Activated naive CD8-positive, alpha-beta T cell treated with anti-CD3 and anti-CD28 coated beads for 36 hours (primary cell): ENCODE measurements at places on chromosomes 1 and 21. TPM values are rescaled to one million over a fixed set of nuclear protein-coding genes. Genes with fewer than 3 reads are reported as not detected.

The RXFP4 gene
- total RNA-seq, result 0.16 TPM

The TDRD10 gene
- total RNA-seq, result not detected

The OR2AK2 gene
- total RNA-seq, result not detected

The SLAMF9 gene
- total RNA-seq, result not detected

The FAM72D gene
- 17.7 TPM for total RNA-seq

The FAAP20 gene
- total RNA-seq, result 71.4 TPM

The PPM1J gene
- total RNA-seq, result 0.94 TPM

The CCDC17 gene
- 1.2 TPM for total RNA-seq

The C1orf185 gene
- total RNA-seq, result not detected

The CYP2J2 gene
- total RNA-seq, result 3.2 TPM

- DNase-seq, result no peak
- no peak overlapping the region for H3K27ac ChIP-seq
- no peak overlapping the region for H3K4me3 ChIP-seq
- H3K4me1 ChIP-seq, result peaks cover 59% of the 10 kb centered on the region
- H3K36me3 ChIP-seq, result no peaks in the 10 kb centered on the region
- no peaks in the 10 kb centered on the region for H3K27me3 ChIP-seq
Observed at GRCh38 chr1:27630859-27631491, 4.0 kb downstream of the FGR start.

DNA sequence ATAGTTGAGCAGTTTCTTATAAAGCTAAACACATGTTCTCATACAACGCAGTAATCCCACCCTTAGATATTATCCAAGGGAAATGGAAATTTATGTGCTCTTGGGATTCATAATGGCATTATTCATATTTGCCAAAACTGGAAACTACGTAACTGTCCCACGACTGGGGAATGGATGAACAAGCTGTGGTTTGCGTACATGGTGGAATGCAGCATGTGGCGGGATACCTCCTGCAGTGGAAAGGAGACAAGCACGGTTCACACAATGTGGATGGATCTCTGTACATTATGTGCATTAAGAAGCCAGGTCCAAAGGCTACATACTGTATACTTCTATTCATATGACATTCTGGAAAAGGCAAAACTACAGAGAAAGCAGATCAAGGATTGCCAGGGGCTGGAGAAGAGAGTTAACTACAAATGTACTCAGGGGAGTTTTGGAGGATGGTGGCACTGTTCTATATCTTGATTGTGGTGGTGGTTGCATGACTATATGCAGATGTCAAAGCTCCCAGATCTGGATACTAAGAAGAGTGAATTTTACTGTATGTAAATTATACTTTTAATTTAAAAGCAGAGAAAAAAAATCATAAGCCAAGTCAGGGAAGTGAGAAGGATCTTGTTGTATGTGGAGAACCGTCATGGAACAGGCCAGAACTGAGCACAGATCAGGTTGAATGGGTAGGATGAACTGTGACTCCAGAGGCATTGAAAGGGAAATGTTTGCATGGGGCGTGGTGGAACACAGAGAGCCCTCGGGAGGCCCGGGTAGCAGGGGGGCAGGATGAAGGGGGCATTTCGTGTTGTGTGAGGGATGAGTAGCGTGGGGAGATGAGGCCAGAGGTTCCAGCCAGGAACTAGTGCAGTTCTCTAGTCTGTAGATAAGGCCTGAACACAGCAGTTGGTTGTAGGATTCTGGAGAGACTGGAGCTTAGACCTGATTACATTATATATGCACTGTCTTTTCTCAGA, 90.7 kb downstream of the GALNT2 start:
- DNase-seq, result no peak
- H3K27ac ChIP-seq, result no peak overlapping the region
- H3K4me1 ChIP-seq, result peaks cover 41% of the 10 kb centered on the region
- peaks cover 5% of the 10 kb centered on the region for H3K36me3 ChIP-seq

DNA sequence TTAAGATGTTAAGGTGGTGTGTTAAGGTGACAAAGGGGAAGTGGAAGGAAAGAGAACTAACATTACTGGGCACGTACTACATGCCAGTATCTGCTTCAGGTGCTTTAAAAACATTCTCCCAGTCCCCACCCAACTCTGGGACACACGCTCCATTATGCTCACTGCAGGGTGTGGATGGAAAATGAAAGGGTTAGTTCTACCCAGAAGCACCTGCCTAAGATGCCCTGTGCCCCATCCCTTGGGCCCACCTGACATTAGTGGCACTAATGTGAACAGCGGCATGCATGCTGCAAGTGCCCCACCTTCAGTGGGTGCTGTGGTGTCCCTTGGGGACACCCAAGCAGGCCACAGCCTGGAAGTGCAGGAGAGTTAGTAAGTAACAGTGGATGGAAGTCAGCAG, 82.9 kb upstream of the CXADR start:
- H3K4me1 ChIP-seq, result no peaks in the 10 kb centered on the region
- DNase-seq, result no peak
- H3K36me3 ChIP-seq, result no peaks in the 10 kb centered on the region
- no peak overlapping the region for H3K27ac ChIP-seq

DNA sequence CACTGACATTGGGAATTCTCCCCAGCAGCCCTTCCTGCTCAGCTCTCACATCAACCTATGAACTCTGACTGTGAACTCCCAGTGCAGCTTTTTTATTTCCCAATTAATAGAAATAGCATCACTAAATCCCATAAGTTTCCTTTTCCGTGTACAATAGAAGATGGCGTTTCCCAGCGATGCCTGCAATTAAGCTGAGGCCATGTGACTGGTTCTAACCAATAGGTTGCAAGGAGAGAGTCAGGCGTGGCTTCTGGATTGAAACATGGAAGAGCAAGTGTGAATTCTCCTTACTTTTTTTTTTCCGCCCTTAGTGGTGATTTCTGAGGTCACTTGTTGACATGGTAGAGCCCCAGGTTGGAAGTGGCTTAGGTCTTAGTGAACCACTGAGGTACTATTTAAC, 59.0 kb upstream of the IGSF5 start:
- no peak overlapping the region for H3K4me3 ChIP-seq
- H3K4me1 ChIP-seq, result no peaks in the 10 kb centered on the region
- no peaks in the 10 kb centered on the region for H3K27me3 ChIP-seq

GRCh38 chr1:175830500-175830899, 87.1 kb upstream of the TNR start:
- H3K4me1 ChIP-seq, result no peaks in the 10 kb centered on the region
- no peak overlapping the region for H3K27ac ChIP-seq
- no peak for DNase-seq

DNA sequence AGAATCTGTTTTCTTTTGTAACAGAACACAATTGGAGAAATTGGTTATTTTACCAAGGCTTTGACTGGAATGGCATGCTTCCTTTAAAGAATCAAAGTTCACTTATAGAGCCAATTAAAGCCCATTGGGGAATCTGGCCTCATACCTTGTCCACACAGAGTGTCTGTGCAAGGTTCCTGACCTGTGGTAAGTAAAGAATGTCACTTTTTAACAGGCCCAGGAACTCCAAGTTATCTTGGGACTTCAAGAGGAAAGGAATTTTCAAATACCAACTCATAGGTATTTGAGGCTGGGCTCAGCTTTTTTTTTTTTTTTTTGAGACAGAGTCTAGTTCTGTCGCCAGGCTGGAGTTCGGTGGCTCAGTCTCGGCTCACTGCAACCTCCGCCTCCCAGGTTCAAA, 2.3 kb upstream of the CATSPERE start:
- no peak overlapping the region for H3K4me3 ChIP-seq
- H3K4me1 ChIP-seq, result peaks cover 11% of the 10 kb centered on the region
- H3K27me3 ChIP-seq, result no peaks in the 10 kb centered on the region
- DNase-seq, result no peak

- no peaks in the 10 kb centered on the region for H3K27me3 ChIP-seq
- H3K36me3 ChIP-seq, result peaks cover 14% of the 10 kb centered on the region
- peaks cover 5% of the 10 kb centered on the region for H3K4me1 ChIP-seq
- no peak overlapping the region for H3K4me3 ChIP-seq
Observed at GRCh38 chr1:64834734-64835133, 89.9 kb downstream of the RAVER2 start.

GRCh38 chr1:231240531-231240882, 505 bp upstream of the GNPAT start:
- DNase-seq, result peak; percentile 10
- peaks cover 43% of the 10 kb centered on the region for H3K36me3 ChIP-seq
- peak overlapping the region; percentile 97 for H3K27ac ChIP-seq
- peak overlapping the region; percentile 99 for H3K4me3 ChIP-seq

- no peaks in the 10 kb centered on the region for H3K36me3 ChIP-seq
- H3K4me1 ChIP-seq, result no peaks in the 10 kb centered on the region
- H3K4me3 ChIP-seq, result no peak overlapping the region
- H3K27me3 ChIP-seq, result peaks cover 32% of the 10 kb centered on the region
Observed at GRCh38 chr1:183327434-183328290, 90.5 kb downstream of the NMNAT2 start.

- no peak overlapping the region for H3K27ac ChIP-seq
- no peaks in the 10 kb centered on the region for H3K27me3 ChIP-seq
- H3K4me1 ChIP-seq, result no peaks in the 10 kb centered on the region
Observed at GRCh38 chr1:11311816-11312755, 39.1 kb downstream of the UBIAD1 start.

- no peaks in the 10 kb centered on the region for H3K27me3 ChIP-seq
- no peak overlapping the region for H3K4me3 ChIP-seq
- DNase-seq, result no peak
- no peak overlapping the region for H3K27ac ChIP-seq
- H3K4me1 ChIP-seq, result no peaks in the 10 kb centered on the region
Observed at GRCh38 chr1:7229186-7229585, 443.9 kb downstream of the CAMTA1 start.

DNA sequence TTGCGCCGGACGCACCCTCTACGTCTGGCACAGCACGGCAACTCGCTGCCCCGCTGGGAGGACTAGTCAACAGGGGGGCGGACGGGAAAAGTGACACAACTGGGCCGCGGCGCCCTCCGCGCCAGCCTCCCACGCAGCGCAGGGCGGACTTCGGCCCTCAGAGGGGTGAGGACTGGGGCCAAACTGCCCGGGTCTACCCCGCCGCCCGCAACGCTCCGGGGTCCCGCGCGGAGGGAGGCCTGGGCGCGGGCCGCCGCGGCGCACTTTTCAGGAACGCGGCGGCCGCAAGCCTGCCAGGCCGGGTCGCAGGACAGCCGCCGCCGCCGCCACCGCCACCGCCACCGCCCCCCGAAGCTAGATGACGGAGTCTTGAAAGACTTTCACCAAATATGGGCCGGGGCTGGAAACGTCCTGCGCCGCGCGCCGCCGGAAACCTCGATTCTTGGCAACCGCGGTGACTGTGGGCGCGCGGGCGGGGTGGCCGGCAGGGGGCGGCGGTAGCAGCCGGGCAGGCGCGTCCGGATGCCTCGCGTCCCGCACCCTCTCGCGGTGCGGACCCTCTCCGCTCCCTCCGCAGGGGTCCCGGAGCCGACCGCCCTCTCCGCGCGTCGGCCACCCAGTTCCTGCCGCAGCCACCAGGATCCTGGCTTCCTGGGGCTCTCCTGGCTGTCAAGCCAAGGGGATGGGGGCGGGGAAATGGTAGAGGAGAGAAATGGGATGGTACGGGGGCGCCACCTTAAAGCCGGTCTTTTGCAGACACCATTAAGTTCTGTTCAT, 3.7 kb upstream of the CCN1 start:
- peak overlapping the region; percentile 74 for H3K4me3 ChIP-seq
- H3K36me3 ChIP-seq, result peaks cover 2% of the 10 kb centered on the region
- H3K4me1 ChIP-seq, result peaks cover 21% of the 10 kb centered on the region
- H3K27me3 ChIP-seq, result peaks cover 90% of the 10 kb centered on the region

GRCh38 chr1:175788586-175789252, 45.3 kb upstream of the TNR start:
- no peaks in the 10 kb centered on the region for H3K4me1 ChIP-seq
- H3K27me3 ChIP-seq, result peaks cover 13% of the 10 kb centered on the region
- H3K36me3 ChIP-seq, result no peaks in the 10 kb centered on the region
- DNase-seq, result no peak

GRCh38 chr1:229190057-229190575, 80.8 kb upstream of the RAB4A start:
- H3K4me3 ChIP-seq, result no peak overlapping the region
- no peak for DNase-seq
- H3K36me3 ChIP-seq, result no peaks in the 10 kb centered on the region
